ENCODE measurements at places on chromosomes 5 and 9.

DNA sequence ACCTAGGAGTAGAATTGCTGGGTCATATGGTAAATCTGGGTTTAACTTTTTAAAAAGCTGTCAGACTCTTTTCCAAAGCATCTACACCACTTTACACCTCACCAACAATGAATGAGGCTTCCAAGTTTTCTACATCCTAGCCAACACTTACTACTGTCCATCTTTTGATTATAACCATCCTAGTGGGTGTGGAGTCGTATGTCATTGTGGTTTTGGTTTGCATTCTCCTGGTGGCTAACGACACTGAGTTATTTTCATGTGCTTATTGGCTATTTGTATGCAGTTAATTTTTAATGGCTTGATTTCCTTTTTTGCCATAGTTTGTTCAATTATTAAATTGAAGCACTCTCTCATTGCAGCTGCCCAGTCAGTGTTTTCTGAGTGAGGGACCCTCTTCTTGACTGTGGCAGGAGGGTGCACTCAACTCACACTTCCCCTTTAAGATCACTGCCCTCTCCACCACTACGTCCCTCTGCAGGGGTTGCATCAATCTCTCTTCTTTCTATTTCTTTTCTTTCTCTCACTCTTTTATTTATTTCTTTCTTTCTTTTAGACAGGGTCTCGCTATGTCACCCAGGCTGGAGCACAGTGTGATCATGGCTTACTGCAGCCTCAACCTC is 182.3 kb downstream of the C9orf152 start:
- DNase-seq: no peak

- DNase-seq: no peak
Measured at GRCh38 chr5:109744261-109744660, 54.5 kb downstream of the MAN2A1 start.

DNA sequence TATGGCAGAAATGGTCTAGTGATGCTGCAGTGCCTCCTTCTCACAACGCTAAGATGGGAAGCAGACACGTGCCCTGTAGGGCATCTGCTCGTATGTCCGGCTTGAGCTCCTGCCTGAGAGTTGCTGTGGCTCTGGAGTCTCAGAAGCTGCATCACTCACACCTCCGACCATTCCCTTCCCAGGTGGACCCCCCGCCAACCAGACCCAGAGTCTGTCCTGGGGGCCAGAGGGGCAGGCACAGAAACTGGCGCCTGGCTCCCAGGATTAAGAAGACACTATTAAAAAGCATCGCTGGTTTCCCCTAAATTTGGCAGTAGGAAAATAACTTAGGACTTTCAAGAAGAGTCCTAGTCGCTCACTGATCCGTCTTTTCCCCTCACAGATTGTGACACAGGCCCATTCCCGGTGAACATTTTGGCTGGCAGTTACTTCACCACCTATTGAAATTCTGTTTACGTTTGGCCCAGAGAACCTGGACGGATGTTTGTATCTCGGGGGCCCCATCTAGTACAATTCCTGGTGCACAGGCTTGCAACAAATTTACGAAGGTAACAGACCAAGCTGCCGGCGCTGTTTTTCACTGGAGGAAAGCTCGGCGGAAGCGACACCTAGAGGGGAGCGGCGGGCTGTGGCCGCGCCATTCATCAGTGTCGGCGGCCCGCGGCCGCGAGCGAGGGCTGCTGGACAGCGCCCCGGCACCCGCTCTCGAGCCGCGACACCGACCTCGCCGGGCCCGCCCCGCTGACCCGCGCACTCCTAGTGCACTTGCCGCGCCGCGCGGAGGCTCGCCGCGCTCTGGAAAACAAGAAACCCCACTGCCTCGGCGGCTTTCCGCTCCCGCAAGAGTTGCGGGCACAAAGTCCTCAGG is 1.6 kb downstream of the FSTL4 start:
- DNase-seq: peak; percentile 53

DNA sequence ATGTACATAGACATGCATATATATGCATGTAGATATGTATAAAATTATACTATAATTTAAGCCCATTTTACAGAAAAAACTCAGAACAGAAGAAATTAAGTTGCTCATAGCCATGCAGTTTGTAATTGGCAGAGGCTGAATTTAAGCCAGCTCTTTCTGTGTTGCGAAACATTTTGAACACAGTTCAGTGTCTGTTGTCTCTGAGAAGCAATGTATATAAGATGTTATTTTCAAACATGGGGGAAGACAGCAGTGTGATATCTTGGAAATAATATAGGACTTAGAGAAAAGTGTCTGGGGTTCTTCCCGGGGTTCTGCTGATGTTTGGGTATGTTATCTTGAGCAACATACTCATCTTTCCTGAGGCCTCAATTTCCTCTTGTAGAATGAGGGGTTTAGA is 37.6 kb downstream of the SVEP1 start:
- DNase-seq: no peak

GRCh38 chr9:87749335-87750035 is 23.6 kb downstream of the CTSL start:
- no peak for DNase-seq

GRCh38 chr9:101073122-101073521 is 44.6 kb downstream of the PLPPR1 start:
- no peak for DNase-seq

DNA sequence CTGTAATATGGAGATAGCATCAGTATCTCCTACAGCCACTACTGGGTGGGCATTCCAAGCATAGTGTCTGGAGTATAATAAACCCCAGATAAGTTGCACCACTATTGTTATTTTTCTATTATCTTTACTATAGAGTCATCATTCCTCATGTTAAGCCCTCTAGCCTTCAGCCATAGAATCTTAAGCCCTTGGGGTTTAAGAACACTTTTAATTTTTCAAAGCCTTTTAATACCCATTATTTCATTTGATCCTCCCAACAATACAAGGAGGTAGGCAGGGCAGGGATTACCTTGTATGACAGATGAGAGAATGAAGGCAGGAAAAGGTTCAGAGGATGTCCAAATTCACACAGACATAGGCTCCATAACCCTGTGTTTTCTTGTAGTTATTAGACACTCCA is 112.5 kb downstream of the EBF1 start:
- DNase-seq: no peak

DNA sequence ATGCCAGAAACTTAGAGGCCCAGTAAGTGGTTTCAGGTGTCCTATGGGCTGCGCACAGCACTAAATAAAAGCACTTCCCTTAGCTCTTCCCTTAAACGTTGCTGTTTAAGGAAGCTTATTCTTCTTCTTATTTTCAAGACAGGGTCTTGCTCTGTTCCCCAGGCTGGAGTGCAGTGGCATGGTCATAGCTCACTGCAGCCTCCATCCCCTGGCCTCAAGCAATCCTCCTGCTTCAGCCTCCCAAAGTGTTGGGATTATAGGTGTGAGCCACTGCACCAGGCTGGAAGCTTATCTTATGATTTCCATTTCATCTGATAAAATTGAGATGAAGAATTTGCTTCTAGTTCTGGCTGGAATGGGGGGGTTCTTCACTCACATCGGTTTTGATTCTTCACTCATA is 15.6 kb upstream of the TJP2 start:
- DNase-seq: no peak

DNA sequence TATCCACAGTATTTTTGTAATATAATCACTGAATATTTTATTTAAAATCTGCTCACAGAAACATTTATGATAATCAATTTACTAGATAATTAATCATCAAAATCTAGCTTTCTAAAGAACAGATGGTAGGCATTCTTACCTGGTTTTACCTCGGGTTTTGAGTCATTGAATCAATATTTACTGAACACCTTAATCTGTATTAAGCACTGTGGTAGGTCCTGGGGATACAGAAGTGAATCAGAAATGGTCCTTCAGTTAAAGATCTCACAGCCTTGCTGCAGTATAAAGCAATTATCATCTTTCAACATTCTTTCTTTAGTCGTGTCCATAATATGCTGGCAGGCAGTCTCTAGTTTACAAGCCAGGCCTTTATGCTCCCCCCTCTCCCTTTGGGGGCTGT is 2.0 kb upstream of the MEIKIN start:
- DNase-seq: no peak

DNA sequence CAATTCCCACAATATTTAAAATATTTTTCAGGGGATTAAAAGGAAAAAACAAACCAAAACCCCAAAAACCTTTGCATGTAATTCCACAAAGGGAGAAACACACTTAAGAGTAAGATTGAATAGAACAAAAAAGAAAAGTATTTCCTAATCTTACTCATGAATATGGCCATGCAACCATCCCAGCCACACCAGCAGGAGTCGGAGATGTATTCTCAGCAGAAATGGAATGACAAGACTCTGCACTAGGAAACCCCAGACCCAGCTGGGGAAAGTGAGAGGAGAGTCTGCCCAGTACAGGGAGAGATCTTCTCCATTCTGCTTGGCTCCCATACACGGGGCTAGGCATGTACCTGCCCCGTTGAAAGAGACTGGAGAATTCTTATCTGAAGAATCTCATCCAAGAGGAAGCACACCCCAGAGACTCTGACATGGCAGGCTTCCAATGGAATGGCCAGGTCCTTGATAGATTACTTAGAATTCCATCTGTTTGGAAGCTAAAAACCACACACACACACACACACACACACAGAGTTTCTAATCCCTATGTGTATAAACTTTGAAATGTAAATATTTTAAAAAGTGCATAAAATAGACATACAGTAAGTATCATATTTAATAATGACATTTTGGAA is 118.8 kb downstream of the GADD45G start:
- no peak for DNase-seq

- no peak for DNase-seq
Measured at GRCh38 chr5:10017786-10018185, 231.9 kb downstream of the ATPSCKMT start.

- no peak for DNase-seq
Measured at GRCh38 chr9:117733465-117733864, 29.3 kb downstream of the TLR4 start.

DNA sequence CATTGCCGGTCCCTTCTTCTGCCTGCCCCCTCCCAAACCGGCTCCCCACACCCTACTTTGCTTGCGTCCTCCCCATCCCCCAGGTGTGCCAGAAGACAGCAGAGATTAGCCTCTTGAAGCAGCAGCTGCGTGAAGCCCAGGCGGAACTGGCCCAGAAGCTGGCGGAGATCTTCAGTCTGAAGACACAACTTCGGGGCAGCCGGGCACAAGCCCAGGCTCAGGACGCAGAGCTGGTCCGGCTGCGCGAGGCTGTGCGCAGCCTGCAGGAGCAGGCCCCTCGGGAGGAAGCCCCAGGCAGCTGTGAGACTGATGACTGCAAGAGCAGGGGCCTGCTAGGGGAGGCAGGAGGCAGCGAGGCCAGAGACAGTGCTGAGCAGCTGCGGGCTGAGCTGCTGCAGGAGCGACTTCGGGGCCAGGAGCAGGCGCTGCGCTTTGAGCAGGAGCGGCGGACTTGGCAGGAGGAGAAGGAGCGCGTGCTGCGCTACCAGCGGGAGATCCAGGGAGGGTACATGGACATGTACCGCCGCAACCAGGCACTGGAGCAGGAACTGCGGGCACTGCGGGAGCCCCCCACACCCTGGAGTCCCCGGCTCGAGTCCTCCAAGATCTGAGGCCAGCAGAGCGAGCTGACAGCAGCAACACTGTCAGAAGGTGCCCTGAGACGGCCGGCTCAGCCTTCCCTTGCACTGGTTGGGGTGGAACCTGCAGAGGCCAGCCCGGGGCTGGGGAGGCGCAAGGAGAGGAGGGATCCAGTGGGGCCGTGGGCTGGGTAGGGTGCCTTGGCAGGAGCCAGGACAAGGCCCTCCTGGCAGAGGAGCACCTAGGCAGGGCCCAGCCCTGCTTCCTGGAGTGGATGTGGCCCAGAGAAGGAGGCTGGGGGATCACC is 8.3 kb downstream of the N4BP3 start:
- DNase-seq: no peak

DNA sequence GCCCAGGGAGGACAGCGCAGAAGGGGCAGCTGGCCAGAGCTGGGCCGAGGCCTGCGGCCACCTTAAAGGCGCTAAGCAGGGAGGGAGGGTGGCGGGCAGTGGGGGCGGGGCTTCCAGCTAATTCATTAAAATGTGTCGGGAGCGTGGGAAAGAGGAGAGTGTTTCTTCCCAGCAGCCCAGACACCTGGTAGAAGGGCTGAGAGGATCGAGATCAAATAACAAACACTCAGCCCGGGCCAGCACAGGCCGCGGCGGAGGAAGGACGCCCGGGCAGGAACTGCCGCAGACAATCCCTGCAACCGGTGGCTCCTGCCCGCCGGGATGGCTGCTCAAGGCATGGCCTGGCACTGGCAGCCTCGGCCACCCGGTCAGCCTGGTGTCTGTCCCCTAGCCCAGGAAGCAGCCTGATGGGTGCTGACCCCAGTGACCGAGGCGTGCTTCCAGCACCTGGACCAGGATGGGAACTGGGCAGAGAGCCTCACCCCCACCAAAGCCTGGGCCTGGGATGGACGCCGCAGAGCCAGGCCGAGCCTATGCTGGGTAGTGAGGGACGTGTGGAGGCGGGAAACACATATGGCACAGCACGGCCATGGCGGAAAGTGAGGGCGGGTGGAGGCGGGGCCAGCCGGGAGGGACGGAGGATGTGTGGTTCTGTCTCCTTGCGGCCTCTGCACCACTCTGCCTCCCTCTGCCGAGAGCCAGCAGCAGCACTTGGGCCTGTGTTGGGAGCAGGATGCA is 3.2 kb upstream of the NRARP start:
- peak; percentile 87 for DNase-seq

GRCh38 chr9:33264003-33264472 is 470 bp downstream of the BAG1 start:
- peak; percentile 81 for DNase-seq

DNA sequence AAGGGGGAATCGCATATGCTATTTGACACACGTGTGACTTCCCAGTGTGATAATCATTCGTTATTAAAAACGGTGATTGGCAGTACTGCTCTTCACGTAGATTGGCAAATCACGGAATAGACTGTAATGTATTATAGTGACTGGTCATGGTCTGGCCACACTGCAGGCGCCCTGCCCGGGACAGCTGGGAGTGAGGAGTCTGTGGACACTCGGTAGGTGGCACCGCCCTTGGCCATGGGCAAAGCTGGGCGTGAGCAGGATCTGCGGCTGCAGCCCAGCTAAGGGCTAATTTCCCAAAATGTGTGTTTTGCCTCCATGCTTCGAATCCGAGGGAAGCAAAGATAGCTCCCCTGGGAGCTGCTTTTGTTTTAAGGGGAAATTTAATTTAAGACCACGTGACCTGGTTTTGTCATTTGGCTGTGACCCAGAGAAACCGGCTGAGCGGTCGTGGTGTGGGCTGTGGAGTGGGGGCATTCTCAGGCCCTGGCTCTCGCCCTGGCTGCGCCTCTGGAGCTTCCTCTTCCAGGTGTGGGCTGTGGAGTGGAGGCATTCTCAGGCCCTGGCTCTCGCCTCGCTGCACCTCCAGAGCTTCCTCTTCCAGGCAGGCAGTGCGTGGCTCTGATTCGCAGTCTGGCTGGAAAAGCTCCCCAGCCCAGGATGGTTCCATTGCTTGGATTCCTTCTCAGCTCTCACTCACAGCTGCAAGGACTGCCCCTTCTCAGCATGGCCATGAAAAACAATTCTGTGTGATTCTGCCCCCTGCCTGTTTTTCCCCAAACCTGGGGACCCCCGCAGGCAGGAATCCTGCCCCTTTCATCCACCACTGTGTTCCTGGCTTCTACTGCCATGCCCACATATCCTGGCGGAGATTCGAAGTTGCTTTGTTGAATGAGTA is 131.1 kb downstream of the OLFM1 start:
- DNase-seq: no peak

- peak; percentile 93 for DNase-seq
Measured at GRCh38 chr5:134506054-134507039, 19.1 kb upstream of the JADE2 start.

Data from Peyer's patch (tissue), 4 donors.